ENCODE measurements at places on chromosomes 5 and 9.

DNA sequence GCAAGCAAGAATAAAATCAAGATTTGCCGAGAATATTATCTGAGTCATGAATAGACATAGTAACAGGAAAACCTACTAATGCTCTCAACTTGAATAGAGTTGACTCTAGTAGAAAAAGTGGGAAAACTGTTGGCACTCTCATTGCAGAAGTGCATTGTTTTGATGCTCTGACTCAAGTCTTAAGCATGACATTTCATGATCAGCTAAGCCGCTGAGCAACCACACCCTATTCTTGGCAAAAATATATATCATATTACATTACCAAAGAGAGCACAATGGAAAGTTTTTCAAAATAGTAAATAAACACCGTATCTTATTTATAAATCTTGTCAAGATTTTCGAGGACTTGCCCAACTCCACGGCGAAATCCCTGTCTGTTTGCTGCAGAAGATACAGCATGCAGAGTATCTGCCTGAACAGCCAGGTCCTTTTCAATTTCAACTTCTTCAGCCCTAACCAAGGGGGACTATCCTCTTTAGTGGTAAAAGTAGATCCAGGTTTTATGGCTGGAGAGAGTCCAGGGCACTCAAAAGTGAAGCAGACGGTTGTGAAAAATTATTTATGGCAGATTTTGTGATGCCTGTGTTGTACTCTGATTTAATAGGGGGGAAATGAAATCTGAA is 13.9 kb upstream of the ADAMTSL1 start:
- DNase-seq: peak; percentile 89

DNA sequence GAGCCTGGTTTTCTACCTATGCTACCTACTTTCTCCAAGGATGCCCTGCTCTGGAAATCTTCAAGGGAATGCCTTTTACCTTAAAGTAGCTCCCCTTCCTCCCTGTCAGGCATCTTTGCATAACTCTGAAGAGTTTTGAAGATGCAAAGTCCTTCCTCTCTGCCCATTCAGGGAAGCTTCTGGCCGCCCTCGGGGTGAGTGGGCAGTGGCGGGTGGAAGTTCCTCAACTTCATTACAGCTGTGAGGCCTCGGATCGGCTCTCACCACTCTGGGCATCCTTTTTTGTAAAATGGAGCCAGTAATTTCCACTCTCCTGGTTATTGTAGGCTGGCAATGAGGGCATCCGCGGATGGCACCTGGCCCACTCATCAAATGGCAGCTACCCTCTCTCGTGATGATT is 31.7 kb upstream of the STXBP1 start:
- no peak for DNase-seq

DNA sequence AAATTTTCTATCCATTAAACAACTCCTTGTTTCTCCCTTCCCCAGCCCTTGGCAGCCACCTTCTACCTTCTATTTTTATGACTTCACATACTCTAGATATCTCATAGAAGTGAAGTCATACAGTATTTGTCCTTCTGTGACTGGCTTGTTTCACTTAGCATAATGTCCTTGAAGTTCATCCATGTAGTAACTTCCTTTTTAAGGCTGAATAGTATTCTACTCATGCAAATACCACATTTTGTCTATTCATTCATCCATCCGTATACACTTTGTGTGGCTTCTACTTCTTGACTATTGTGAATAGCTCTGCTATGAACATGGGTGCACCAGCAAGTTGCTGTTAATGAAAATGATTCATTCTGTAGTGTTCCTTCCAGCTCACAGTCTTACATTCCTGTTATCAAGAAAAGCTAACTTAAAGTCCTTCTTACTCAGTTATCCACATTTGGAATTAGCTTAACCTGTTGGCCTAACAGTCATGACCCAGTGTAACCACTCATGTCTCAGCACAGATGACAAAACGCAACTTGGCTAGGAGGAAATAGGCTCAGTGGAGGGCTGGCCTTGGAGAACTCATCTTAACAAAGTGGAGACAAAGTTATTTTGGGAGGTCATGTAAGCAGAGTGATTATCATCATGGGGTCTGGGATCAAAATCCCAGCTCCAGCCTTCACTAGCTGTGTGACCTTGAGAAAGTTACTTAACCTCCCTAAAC is 129.7 kb upstream of the MAP3K1 start:
- DNase-seq: no peak

GRCh38 chr9:132125944-132126679 is 35.7 kb upstream of the NTNG2 start:
- no peak for DNase-seq

DNA sequence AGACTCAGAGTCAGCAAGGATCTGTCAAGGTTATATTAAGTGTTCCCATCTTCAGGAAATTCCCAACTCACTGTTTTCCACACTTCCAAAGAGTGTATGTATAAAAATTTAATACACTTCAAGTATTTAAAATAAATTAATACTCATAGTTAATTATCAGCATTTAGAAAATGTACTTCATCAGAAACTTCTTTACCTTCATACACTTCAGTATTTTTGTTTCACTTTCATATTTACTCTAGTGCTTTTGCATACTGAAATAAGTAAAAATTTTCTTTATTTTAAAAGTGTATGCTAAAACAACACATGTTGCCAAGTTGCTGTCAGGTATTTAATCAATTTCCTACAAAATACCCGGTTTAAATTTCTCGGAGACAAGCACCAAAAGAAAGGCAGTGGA is 16.5 kb downstream of the RICTOR start:
- DNase-seq: no peak

- DNase-seq: no peak
Observed at GRCh38 chr5:75366787-75367186, 29.8 kb downstream of the HMGCR start.

GRCh38 chr9:76610011-76610352 is 151.0 kb downstream of the GCNT1 start:
- peak; percentile 40 for DNase-seq

DNA sequence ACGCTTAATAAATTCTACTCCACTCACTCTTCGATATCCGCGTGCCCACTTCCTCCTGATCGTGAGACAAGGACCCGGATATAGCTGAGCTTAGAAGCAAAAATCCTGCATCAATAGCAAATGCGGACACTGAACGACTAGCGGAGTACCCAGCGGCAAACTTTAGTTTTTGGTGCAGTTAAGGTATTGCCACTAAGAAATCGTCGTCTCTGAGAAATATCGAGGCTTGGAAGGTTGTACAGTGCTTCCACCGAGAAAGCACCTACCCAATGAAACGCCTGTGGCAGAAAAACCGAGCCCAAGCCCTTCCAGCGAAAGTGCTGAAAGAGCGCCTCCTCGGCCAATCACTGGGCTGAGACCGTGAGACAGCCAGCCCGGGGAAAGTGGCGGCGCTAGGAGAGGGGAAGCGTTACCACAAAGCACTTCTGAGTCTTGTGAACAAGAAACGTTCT is 32.2 kb downstream of the ANXA2R start:
- DNase-seq: peak; percentile 83

DNA sequence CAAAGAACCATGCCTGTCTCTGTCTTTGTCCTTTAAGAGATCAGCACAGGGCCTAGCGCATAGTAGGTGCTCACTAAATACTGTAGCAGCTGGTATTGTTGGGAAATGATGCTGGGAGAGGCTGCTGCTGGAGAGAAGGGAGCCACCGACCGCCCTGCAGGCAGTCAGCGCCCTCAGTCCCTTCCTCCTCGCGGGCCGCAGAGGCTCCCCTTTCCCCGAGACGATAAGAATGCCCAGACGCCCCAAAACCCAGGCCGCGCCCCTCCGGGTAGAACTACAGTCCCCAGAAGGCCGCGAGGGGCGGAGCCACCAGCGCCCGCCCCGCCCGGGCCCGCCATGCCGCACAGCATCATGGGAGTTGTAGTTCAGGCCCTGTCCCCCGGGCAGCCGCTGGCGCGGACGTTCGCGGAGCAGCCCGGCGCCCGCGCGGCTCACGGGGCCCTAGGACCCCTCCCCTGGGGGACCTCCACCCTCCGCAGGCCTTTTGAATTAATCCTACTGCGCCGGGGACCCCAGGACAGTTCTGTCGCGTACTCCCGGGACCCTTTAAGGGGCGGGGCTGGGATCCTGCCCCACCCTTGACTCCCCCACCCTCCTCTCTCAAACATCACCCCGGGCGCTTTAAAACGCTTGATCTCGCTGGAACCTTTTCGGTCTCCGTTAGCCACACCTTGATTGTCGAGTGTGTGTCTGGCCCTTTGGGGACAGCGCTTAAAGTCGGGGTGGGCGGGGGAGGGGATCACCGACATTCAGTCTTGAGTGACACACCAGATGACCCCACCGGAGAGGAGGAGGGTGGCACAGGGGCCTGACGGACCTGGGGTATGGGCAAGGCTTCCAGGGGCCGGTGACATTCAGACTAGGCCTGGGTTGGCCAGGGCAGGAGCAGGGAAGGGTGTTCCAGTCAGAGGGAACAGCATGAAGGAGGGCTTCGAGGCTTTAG is 24.8 kb upstream of the IER5L start:
- peak; percentile 79 for DNase-seq

- no peak for DNase-seq
Observed at GRCh38 chr9:76561900-76562299, 102.9 kb downstream of the GCNT1 start.

DNA sequence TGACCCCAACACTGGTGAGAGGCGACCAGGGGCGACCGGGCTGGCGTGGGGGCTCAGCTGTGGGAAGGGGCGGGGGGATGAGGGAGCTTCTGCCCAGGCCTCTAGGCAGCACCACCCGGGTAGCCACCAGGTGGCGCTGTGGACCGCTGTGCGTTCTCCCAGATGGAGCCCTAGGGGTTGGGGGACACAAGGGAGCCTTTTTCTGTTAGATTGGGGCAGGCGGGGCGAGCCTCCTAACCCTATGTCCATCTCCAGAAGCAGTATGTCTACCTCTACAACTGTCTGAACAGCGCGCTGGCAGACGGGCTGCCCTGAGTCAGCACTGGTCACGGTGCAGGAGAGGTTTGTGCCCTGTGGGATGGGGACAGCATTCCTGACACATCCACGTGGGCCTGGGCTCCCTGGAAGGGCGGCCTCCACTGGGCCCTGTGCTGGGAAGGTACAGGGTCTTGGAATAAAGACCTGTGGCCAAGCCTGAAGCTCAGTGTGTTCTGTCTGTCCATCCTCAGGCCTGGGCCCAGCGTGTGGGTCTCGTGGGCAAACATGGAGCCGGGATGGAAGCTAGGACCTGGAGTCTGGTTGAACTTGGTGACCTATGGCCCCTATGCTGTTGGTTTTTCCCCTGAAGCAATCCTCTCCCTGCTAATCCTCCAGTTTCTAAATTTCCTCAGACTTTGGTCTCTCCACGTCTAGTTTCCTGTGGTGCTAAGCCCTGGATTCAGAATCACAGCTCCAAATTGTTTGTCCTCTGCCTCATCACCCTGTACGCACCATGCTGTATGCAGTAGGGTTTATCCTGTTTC is 23.1 kb upstream of the SPTLC1 start:
- DNase-seq: peak; percentile 64

DNA sequence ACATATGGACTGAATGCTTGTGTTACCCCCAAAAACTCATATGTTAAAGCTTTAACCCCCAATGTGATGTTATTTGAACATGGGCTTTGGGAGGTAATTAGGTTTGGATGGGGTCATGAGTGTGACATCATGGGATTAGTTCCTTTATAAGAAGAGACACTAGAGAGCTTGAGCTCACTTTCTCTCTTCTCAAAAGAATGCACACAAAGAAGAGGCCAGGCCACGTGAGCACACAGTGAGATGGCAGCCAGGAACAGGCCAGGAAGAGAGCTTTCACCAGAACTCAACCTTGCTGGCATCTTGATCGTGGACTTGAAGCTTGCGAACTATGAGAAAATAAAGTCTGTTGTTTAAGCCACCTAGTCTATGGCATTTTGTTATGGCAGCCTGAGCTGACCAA is 360.6 kb downstream of the NR2F1-AS1 start:
- no peak for DNase-seq

- DNase-seq: no peak
Observed at GRCh38 chr9:107360098-107360497, 77.0 kb downstream of the RAD23B start.

DNA sequence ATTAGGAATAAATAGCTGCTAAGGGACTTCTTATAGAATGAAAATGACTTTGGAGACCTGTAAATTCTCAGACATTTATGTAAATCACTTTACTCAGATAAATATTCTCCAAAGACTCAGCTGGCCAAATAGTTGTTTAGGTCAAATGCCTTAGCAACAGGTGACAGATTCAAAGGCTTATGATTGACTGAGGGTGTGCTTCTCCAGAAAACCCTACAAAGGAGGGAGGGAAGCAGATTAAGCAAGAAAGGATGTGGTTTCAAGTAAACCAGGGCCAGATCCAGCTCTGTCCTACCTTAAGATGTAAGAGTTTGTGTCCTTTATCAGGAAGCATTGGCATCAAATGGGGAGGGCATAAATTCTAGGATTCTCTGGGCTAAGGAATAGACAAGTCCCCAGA is 433.0 kb downstream of the TLE1 start:
- DNase-seq: no peak

GRCh38 chr5:107885601-107886000 is 214.9 kb upstream of the EFNA5 start:
- DNase-seq: no peak

- peak; percentile 20 for DNase-seq
Observed at GRCh38 chr5:43648499-43649124, 45.6 kb downstream of the NNT start.

- peak; percentile 13 for DNase-seq
Observed at GRCh38 chr5:157747766-157748700, 4.5 kb downstream of the LSM11 start.

- DNase-seq: no peak
Observed at GRCh38 chr5:96031180-96031579, 69.5 kb upstream of the ELL2 start.

All from EL (cell line).